ENCODE measurements at places on chromosomes 4 and X.

- no peak for DNase-seq
Measured at GRCh38 chr4:26308568-26308967, 12.2 kb upstream of the RBPJ start.

GRCh38 chr4:133151691-133152329, 2.7 kb downstream of the PCDH10 start:
- no peak for DNase-seq

DNA sequence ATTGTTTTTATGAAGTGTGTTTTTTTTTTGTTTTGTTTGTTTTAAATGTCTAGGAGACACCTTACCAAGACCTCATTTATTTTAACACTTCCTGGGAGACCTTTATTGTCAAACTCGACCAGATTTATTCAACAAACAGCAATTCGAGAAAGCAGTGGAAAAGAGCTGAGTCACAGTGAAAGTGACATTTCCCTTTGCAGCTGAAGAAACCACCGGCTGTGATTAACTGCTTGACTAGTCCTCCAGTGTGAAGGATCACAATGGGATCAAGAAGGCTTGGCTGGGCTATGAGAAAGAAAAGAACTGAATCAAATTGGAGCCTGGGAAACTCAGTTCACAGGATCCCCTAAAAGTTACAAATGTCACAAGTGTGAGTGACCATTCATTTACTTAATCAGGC, 11.9 kb upstream of the ADH7 start:
- no peak for DNase-seq

DNA sequence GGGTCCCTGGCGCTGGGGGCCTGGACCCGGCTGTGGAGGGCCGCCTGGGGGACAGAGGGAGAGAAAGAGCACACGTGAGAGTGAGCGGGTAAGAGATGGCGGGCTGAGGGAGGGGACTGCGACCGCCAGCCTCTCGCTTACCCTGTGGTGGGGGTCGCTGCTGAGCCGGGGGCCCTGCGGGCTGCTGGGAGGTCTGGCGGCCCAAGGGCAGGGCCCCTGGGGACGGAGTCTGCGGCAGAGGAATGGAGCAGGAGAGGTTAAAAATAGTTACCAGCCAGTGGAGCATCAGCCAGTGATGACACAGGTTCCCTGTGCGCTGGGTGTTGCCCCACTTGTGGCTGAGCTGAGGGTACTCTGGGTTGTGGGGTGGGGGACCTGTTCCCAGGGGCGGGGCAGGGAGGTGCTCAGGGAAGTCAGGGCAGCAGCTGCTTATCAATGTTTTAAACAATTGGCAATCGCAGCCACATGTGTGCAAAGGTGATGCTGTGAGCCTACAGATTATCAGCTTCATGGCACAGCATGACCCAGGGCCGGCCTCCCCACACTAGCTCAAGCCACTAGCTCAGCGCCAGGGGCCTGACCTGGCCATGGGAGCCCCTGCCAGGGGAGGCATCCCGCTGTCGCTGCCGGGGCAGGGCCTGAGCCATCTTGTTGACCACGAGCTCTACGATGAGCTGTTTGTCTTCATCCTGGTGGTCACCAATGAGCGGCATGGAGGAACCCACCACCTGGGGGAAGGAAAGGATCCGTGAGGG, 7.5 kb upstream of the TIMP1 start:
- no peak for DNase-seq

DNA sequence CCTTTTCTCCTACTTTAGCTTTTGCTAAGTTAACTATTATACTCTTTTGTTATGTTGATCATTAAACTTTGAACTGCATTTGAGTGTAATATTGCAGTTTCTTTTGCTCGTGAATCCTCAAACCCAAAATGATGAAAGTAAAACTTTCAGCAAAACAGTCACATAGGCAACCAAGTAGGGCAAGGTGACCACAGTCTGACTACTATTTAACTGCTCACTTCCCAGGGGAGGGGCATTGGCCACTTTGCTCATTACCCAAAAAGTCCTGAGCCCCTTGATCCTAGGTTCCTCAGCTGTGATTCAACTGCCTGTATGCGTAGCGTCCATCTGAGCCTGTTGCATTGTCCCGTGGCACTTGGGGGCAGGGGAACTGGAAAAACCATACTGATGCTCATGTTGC, 17.0 kb downstream of the RBMX2 start:
- DNase-seq: no peak

DNA sequence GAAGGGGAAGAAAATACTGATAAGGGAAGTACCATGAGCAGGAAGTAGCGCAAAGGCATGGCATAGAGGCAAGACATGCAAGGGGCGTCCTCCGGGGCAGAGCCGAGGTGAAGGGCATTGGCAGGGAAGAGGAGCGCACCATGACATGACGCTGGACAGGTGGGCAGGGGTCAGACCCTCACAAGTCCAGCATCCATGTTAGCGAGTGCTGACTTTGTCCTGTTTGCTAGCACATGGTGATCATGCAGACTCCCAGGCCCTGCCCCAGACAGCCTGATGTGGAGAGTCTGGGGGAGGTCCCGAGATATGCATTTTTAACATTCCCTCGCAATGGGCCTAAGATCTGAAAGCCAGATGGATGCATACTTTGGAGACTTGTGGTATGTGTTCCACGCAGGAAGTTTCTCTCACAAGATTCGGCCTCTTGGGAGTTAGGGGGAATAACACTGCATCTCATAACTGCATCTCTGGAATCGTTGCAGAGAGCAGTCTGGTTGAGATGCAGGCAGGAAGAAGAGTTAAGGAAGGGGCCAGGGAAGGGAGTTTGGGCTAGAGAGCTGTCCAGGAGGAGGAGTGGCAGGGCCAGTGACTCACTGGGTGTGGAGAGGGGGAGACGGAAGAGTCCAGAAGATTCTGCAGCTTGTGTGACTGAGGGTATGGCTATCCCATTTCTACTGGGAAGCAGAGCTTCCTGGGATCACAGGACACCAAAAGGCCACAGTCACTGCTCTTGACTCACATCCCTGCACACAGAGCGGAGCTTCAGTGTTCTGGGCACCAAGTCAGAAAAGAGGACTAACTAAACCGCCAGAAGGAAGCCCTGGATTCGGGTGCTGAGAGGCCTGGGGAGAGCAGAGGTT, 59.7 kb downstream of the FAM184B start:
- DNase-seq: no peak

DNA sequence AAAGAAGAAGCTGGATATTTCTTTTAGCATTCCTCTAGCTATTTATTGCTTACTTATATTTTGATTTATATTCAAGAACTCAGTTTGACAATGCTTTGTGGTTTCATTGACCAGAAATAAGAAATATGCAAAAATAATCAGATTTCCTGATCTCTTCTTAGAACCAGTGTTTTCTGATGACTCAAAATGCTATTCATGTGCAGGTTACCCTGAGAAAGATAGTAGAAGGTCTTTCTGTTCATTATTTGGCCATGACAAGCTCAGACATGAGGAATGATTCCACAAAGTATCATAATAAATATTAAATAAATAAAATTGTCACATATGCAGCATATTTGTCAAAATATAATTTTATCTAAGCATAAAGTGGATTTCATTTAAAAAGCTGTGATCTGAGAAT, 24.1 kb downstream of the ADH7 start:
- DNase-seq: no peak

GRCh38 chrX:69116077-69116476, 49.2 kb downstream of the PJA1 start:
- DNase-seq: no peak

GRCh38 chrX:150165776-150166610, 197.1 kb upstream of the MAMLD1 start:
- DNase-seq: no peak

DNA sequence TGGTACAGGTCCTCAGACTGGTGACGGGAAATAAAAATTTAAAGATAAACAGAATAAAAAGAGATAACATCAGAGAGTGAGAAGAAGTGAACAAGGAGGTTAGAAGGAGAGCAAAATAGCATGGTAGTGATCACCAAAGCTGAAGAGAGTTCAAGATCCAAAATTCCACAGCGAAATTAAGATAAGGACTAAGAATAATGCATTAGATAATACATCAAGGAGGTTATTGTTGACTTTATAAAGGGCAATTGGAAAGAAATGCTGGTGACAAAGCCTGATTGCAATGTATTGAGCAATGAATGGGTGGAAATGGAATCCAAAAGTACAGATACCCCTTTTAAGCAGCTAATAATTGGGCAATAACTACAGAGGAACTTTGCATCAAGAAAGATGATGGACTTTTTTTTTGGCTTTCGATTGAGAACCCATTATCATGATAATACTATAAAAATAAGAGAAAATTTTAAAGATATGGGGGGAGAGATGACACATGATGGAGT, 101.6 kb upstream of the MAP9 start:
- no peak for DNase-seq

GRCh38 chr4:3766785-3767569, 792 bp downstream of the ADRA2C start:
- no peak for DNase-seq

DNA sequence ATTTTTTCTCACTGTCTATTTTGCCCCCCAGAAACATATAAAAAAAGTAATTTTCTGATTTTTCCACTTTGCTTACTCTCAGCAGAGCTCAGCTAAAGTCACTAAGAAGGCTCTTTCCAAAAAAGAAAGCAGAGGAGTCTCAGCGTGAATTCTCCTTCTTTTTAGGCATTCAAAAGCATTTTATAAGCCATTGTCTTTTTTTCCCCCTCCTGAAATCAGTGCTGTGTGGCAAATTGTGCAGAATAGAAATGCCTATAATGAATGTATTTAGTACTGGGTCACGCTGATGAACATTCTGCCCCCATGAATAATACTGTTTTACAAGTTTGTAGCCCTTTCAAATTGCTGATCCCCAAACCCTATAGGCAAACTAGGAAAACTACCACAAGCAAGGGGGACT, 1.6 kb upstream of the PCDH18 start:
- no peak for DNase-seq

DNA sequence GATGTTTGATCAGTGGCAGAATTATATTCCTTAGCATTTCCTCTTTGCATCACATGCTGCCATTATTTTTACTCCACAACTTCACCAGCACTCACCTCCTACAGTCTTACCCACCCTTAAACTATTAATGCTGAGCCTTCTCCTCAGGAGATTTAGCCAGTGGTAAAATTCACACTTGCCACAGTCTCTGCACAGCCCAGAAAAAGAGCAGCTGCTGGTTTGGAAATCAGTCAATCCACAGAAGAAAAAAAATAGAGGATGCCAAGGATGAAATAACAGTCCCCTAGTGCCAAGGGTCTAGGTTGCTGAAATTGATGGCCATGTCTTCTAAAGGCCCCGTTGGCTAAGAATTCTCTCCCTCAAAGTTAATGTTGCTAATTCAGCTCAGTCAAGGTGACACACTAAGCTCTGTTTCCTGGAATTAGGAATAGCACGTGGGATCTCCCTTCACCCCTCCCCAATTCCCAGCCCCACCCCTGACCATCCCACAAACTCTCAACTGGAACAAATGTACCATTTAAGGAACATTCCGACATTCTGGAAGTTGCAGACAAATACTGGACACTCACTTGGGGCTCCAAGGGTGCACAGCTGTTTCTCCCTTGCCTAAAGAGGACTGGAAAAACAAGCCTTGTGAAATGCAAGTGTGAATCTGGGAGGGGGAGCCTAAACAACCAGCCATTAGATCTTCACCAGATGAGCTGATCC, 5.7 kb downstream of the ATP1B4 start:
- DNase-seq: no peak

- DNase-seq: no peak
Measured at GRCh38 chr4:73735231-73735630, 5.1 kb upstream of the CXCL8 start.

- no peak for DNase-seq
Measured at GRCh38 chrX:50081282-50081889, 119.4 kb downstream of the AKAP4 start.

- no peak for DNase-seq
Measured at GRCh38 chr4:134216411-134216810, 14.8 kb upstream of the PABPC4L start.

DNA sequence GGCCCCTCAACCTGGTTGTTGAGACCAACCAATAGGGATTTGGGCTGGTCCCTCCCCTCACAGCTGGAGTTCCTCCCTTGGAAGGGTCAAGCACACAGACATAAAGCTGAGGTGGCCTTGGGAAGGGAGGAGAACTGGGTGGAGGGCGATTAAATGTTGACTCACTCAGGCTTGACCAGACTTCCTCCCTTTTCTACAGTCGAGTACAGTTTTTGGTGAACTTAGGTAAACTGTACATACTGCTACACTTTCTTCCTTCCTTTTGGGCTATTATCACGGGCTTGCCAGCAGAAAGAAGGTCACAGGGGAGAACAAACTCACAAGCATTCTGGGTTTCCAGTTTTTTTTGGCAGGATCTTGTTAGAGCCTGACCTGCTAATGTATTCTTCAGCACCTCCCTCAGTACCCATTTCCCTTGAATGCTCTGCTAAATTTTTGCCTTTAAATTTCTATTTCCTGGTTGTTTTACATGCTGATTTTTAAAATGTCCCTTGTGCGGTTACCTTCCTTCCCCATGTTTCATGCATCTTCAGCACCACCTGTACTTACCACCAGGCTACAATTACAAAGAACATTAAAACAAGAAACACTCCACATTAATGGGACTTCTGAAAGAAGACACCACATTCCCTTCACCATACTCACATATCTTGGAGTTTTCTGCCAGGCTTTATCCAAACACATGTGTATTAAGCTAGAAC, 135.2 kb upstream of the RASGEF1B start:
- DNase-seq: no peak

DNA sequence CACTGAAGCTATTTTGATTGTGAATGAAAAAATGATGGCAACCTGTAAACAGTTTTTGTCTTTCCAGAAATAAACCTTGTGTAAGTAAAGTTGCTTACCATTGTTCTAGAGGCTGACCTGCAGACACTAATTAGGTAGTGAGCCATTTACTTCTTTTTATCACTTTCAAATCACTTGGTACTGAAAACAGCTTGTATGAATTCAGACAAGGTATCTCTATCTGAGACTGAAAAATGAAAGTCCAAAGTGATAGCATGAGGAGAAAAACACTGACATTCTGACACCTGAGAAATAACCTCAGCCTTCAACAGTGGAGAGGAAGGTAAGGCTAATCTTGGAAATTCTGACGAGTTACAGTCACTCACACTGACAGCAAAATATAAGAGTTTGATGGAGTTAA, 238.8 kb downstream of the GPC3 start:
- DNase-seq: no peak

GRCh38 chr4:63580796-63581475, 828.3 kb downstream of the TECRL start:
- DNase-seq: no peak

GRCh38 chr4:82753725-82754410, 44.7 kb downstream of the SCD5 start:
- DNase-seq: no peak

GRCh38 chrX:121310820-121311219, 263.4 kb downstream of the GLUD2 start:
- no peak for DNase-seq

GRCh38 chrX:55648434-55648833, 25.2 kb downstream of the FOXR2 start:
- no peak for DNase-seq

DNA sequence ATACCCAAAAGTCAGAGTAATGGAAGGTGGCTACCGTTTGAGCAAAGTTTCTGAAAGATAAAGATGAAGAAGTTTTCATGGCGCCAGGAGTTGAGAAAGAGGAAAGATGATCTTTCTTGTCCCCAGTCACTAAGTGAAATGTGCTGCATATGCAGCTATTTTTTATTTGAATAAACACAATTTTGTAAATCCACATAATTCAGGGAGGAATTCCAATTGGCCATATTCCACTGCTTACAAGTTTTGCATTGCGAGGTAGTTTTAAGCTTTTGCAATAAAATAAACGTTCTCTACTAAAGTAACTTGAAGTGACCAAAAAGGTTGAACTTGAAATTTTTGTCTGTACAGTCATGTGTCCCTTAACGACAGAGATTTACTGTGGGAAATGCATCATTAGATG, 139.3 kb upstream of the VCX2 start:
- DNase-seq: no peak

- DNase-seq: no peak
Measured at GRCh38 chr4:15234856-15235126, 193.0 kb upstream of the C1QTNF7 start.

GRCh38 chr4:19224820-19225219, 1026.9 kb upstream of the SLIT2 start:
- DNase-seq: no peak

Measured in activated CD4-positive, CD25-positive, alpha-beta regulatory T cell treated with anti-CD3 and anti-CD28 coated beads, Interleukin-2, amount 50 U/mL, for 72 hours (primary cell).